ENCODE measurements at places on chromosomes 13 and 19.

DNA sequence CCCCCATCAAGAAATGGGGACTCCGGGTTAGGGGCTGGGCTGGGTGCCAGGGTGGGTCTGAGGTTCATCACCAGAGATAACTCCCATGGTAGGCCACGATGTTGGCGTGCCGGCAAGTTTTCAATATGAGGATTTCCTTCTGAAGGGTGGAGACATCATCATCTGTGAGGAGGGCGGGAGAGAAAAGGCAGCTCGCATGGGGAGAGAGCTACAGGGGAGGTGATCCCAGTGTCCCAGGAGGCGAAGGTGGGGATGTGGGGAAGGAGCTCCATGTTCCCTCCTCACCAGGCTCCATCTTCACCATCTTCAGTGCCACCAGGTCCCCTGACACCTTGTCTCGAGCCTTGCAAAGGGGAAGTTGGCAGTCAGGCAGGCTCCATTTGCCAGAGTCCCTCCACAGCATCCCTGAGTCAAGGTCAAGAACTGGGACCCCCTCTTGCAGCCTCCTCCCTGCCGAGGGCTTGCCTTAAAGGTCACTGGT lies 430 bp downstream of the MAP4K1 start:
- DNase-seq, result no peak

- DNase-seq, result no peak
These were observed 572 bp downstream of the SHISA2 start for GRCh38 chr13:26051231-26051656.

- no peak for DNase-seq
These were observed 22.4 kb downstream of the POU2F2 start for GRCh38 chr19:42109896-42110295.

GRCh38 chr19:45821103-45821521 lies 6.0 kb upstream of the RSPH6A start:
- DNase-seq, result no peak

GRCh38 chr19:2750808-2751437 lies 11.1 kb upstream of the SLC39A3 start:
- no peak for DNase-seq

Measured in central memory CD8-positive, alpha-beta T cell (primary cell).